ENCODE measurements at places on chromosomes 7 and 10. TPM values are rescaled to one million over a fixed set of nuclear protein-coding genes. Genes with fewer than 3 reads are reported as not detected.

TFEC gene
- 33.1 TPM for polyA plus RNA-seq

RAMP3 gene
- 10.6 TPM for polyA plus RNA-seq

ZNF365 gene
- 0.26 TPM for polyA plus RNA-seq

TBRG4 gene
- 55.0 TPM for polyA plus RNA-seq

PTF1A gene
- polyA plus RNA-seq, result 0.19 TPM

ZPBP gene
- polyA plus RNA-seq, result 0.21 TPM

PNLIP gene
- not detected for polyA plus RNA-seq

DPYSL4 gene
- 15.4 TPM for polyA plus RNA-seq

All from right renal pelvis (tissue), 4 donors.